ENCODE measurements at places on chromosomes 11 and 22.

DNA sequence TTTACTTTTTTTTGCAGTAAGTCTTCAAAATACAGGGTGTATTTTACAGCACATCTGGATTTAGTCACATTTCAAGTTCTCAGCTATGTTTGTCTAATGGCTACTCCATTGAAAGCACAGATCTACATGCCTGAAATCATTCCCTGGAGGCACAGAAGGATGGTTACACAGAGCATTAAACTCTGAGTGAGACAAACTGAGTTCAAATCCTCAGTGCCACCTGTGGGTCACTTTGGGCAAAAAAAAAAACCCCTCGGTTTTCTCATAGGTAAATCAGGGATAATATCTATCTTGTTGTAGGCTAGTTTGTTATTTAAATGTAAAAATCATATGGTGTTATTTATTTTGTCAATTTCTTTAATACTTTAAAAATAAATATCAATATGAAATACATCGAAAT lies 7.7 kb downstream of the ANKRD49 start:
- no peak for DNase-seq

DNA sequence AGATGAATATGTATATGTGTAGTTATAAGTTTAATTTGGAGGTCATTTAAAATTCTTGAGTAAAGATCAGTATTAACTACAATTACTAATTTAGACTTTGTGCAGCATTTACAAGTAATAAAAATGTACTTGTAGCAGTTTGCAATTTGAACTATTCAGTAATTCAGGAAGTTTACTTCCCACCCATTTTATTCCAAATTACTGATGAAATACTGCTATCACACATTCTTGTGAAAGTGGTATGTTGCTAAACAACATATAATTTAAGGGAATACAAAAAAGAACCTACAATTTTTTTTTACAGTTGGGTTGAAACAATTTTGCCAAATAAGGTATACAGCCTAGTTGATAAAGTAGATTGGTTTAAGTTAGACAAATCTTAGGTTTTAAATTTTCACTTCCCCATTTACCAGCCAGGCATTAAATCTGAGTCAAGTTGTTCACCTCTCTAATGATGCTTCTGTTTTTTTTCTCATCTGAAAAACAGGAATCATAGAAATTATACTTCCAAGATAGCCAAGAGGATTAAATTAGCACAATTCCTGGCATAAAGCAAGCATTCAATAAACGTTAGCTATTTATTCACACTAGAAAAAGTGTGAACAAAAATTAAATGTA lies 45.3 kb downstream of the ZBTB44 start:
- peak; percentile 60 for DNase-seq

- no peak for DNase-seq
Measured at GRCh38 chr22:50470491-50470890, 4.3 kb downstream of the SBF1 start.

DNA sequence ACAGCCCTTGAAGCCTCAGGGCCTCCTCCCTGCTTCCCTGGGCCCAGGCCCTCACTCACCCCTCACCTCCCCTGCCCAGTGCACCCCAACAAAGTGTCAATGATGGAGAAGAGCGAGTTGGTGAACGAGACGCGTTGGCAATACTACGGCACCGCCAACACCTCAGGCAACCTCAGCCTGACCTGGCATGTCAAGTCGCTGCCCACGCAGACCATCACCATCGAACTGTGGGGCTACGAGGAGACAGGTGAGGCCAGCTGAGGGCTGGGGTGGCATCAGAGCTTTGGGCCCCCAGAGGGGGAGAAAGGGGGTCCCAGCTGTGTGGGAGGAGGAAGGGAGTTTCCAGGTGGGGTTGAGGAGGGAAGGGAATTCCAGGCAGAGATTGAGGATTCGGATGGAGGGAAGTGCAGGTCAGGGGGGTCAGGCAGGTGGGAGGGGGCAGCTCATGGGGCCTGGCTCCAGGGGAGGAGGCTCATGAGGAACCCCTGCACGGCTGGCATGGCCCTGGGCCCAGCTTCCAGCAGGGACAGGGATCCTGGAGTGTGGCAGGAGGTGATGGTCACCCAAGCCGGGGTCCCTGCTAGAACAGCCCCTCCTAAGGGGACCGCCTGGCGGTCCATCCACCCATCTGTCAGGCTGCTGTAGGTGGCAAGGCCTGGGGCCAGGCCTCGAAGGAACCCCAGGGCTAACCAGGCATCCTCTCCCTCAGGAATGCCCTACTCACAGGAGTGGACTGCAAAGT lies 2.9 kb downstream of the SUSD2 start:
- no peak for DNase-seq

- DNase-seq = no peak
Measured at GRCh38 chr11:9574622-9575259, 1.3 kb downstream of the WEE1 start.

DNA sequence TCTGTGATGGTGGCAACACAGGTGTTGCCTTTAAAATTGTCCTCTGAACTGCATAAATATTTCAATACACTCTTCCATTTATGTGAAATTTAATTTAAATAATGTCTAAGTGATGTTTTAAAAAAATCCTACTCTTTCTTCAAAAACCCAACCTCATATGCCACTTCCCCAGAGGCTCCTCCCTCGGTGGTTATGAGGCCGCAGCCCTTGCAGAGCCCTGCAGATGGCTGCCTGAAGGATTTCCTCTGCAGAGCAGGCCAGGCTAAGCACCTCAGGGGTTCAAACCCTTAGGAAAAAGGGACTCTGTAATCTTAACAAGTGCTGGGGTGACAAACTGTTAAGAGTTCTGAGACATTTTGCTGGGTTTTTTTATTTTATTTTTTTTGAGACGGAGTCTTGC lies 25.2 kb downstream of the MORC2 start:
- no peak for DNase-seq

DNA sequence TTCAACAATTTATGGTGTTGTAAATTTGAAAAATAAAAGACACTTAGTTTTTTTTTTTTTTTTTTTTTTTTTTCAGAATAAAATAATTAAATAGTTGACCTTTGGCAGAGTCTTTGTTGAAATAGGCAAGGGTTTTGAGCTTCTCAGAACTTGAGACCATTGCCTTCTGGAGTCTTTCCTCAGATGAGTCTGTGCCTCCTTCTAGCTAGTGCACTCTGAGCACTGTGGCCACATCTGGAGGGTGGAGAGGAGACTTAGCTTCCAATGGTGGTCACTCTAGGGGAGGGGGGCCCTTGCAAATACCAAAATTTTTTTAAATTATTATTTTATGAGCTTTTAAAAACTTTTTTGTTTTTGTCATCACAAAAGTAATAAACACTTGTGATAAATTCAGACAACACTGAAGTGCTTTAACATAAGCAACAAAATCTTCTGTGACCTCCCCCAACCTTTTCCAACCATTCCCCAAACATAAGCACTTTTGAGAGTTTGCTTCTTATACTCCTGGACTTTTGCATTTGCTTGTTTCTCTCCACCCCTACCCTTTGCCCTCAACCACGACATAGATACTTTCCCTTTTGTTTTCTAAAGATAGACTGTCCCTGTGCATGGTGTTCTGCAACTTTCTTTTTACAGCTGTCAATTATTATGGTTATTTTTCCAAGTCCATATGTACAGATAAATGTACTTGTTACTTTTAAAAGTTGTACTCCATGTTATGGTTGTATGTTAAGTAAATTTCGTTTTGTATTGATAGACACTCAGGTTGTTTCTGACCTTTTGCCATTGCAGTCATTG lies 41.1 kb downstream of the BMAL1 start:
- peak; percentile 39 for DNase-seq

DNA sequence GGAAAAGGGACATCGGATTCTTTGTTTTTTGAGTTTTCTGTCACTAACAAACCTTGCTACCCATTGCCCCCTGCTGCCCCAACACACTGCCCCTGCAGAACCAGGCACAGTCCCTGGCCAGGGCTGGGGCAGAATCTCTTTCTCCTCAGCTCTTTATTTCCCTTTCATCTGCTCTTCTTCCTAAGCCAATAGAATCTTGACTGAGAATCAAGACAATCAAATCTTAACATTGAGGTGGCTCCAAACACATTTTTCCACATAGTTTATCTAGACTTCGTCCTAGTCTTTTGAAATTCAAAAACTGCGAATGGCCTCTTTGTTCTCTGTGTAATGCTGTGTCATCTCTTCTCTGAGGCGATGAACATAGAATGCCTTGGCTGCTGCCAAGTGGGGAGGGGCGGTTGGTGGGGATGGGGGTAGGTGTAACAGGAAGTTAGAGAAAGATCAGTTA lies 16.1 kb upstream of the NTM start:
- DNase-seq = no peak

DNA sequence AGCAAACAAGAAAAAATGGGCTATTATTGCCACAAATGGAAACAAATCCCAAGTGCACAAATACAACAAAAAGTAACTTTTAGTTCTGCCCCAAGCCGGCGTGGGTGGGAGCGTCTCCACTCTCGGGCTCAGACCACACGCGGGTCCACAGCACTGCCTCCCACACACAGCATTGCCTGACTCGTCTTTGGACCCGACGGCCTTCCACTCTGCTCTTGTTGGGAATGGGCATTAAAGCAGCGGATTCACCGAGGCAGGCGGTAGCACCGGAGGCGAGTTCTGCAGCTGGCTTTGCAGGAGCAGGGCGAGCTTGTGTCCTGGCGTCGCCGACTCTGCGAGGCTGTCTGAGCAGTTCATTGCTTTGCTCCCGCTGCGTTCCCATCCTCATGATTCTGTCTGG lies 23.0 kb downstream of the NADSYN1 start:
- no peak for DNase-seq

- DNase-seq = peak; percentile 98
Measured at GRCh38 chr22:30635273-30636225, at the start of gene SLC35E4. Gene SLC35E4, plus strand, starts transcription at chr22:30635781. Its CDS starts 670 bp downstream, at chr22:30636451.

DNA sequence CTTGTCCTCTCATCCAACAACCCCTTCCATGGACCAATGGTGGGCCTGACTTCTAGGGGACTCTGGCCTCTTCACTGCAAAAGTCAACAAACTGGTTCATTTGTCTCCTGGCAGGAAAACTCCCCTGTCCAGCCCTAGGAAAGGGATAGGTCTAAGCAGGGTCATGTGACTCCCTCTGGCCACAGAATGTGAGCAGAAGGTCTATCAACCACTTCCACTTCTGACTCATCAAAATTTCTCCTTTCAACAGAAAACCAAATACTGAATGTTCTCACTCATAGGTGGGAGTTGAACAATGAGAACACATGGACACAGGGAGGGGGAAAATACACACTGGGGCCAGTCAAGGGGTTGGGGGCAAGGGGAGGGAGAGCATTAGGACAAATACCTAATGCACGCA lies 1.3 kb upstream of the ISX start:
- DNase-seq = peak; percentile 57

GRCh38 chr11:2570211-2570811 lies 125.5 kb downstream of the KCNQ1 start:
- no peak for DNase-seq

GRCh38 chr11:108198833-108199232 lies 23.6 kb downstream of the NPAT start:
- DNase-seq = no peak

- DNase-seq = no peak
Measured at GRCh38 chr11:83280256-83280655, 5.9 kb downstream of the CCDC90B start.

GRCh38 chr22:40626851-40627250 lies 9.7 kb downstream of the MRTFA start:
- no peak for DNase-seq

- DNase-seq = no peak
Measured at GRCh38 chr11:33877038-33877437, 14.8 kb downstream of the LMO2 start.

DNA sequence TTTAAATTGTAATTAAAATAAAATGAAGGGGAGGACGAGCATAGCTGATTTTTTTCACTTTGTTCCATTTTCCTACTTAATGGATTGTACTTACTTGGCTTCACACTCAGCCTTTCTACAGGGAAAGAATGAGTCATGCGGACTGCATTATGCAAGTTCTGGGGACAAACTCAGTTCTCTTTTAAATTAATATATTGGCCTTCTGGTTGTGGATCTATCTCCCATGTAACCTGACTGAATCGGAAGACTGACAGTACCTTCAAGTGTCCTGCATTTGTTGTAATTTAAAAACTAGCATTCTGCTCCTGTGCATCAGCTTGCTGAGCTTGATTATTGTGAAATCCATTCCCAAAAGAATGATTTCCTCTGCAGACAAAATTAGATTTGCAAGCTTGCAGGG lies 12.2 kb downstream of the OR8D1 start:
- DNase-seq = no peak

- no peak for DNase-seq
Measured at GRCh38 chr11:23111527-23111926, 251.3 kb upstream of the CCDC179 start.

- DNase-seq = no peak
Measured at GRCh38 chr22:49081261-49081666, 746.4 kb downstream of the BRD1 start.

DNA sequence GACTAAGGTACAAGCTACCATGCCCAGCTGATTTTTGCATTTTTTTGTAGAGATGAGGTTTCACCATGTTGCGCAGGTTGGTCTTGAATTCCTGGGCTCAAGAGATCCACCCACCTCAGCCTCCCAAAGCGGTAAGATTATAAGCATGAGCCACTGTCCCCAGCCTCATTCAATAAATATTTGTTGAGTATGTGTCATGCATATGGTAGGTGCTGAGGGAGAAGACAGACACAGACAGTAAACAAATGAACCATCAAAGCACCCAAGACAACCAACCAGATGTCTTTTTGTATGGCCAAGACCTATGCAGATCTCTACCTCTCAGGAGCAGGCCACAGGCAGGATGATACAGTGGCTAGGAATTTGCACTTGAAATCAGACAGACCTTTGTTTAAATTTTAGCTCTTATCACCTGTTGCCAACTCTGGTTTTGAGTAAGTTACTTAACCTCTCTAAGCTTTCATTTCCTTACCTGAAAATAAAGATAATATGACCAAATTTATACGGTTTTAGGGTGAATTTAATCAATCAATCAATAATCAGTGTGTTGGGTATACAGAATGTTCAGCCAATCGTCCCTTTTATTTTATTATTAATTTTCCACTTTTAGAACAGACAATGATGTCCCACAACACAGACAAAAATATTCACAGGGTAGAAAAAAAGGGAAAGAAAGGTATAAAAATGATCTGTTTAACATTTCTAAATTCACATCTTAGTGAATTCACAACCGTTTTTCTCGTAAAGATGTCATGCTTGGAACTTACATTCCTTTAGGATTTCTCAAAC lies 128.2 kb downstream of the SGSM3 start:
- peak; percentile 28 for DNase-seq

GRCh38 chr22:49861642-49862495 lies 8.2 kb downstream of the ZBED4 start:
- DNase-seq = no peak
